ENCODE measurements at places on chromosomes 2 and 18. TPM values are rescaled to one million over a fixed set of nuclear protein-coding genes. Genes with fewer than 3 reads are reported as not detected.

Gene MAP3K19
- total RNA-seq, result not detected

Gene CELF4
- total RNA-seq, result not detected

- no peak overlapping the region for H3K27ac ChIP-seq
- H3K4me1 ChIP-seq, result peaks cover 26% of the 10 kb centered on the region
- no peak overlapping the region for H3K4me3 ChIP-seq
- no peak for DNase-seq
These were observed 39.0 kb downstream of the ANXA4 start for GRCh38 chr2:69780921-69781320.

- H3K4me1 ChIP-seq, result peaks cover 34% of the 10 kb centered on the region
- H3K27me3 ChIP-seq, result no peaks in the 10 kb centered on the region
- no peak overlapping the region for H3K27ac ChIP-seq
- DNase-seq, result no peak
- no peak overlapping the region for H3K4me3 ChIP-seq
These were observed 13.6 kb upstream of the IL1RN start for GRCh38 chr2:113113807-113114206.

GRCh38 chr2:41568648-41569047, 479.2 kb upstream of the PKDCC start:
- no peaks in the 10 kb centered on the region for H3K4me1 ChIP-seq
- H3K27me3 ChIP-seq, result peaks cover 65% of the 10 kb centered on the region
- no peak overlapping the region for H3K4me3 ChIP-seq
- DNase-seq, result no peak

Gene OTOS
- total RNA-seq, result not detected

- H3K4me3 ChIP-seq, result no peak overlapping the region
- no peaks in the 10 kb centered on the region for H3K36me3 ChIP-seq
- no peaks in the 10 kb centered on the region for H3K27me3 ChIP-seq
- H3K4me1 ChIP-seq, result no peaks in the 10 kb centered on the region
- DNase-seq, result no peak
These were observed 37.7 kb upstream of the RNF103 start for GRCh38 chr2:86661333-86661732.

GRCh38 chr2:217797165-217797564, 205.6 kb downstream of the TNS1 start:
- H3K27ac ChIP-seq, result no peak overlapping the region
- no peaks in the 10 kb centered on the region for H3K36me3 ChIP-seq
- no peak for DNase-seq
- H3K27me3 ChIP-seq, result no peaks in the 10 kb centered on the region
- no peaks in the 10 kb centered on the region for H3K4me1 ChIP-seq

GRCh38 chr18:76507830-76508385, 12.9 kb upstream of the ZNF516 start:
- no peak overlapping the region for H3K27ac ChIP-seq
- H3K4me1 ChIP-seq, result no peaks in the 10 kb centered on the region
- H3K27me3 ChIP-seq, result peaks cover 58% of the 10 kb centered on the region
- H3K4me3 ChIP-seq, result no peak overlapping the region

Gene CD8B
- total RNA-seq, result not detected

DNA sequence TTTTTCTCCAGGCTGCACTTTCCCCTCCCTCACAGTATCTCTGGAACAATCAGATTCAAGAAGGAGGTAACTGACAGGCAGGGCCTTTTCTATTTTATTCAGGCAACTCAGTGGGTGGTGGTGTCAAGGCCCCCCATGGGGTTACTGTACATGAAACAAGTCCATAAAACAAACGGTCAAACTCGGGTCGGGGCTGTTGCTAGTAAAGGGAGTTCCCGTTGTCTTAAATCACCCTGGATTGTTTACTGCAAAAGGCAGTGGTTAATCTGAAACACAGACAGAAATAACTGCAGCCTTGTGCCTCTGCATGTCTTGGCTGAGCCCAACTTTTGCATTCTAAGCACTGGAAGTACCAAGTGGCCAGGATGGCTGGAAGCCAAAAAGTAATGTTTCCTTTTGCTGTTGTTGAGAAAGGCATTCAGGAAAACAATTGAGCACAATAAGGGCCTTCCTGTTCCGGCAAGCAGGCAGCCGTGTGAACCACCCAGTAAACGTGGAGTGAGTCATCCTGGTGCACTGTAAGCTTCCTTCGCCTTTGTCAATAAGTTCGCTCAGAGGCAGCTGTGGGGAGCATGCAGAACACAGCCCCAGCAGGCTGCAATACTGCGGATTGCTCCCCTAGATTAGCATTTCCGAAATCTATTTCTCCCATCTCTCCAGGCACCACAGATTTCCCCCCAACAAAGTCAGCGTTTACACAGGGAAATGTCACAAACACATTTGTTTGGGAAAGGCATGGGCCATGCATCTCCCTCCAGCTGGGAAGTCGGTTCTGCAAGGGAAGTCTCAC, 149.6 kb downstream of the IRS1 start:
- H3K4me1 ChIP-seq, result peaks cover 43% of the 10 kb centered on the region
- no peak overlapping the region for H3K4me3 ChIP-seq
- H3K27me3 ChIP-seq, result no peaks in the 10 kb centered on the region

Gene GAREM1
- 0.86 TPM for total RNA-seq

DNA sequence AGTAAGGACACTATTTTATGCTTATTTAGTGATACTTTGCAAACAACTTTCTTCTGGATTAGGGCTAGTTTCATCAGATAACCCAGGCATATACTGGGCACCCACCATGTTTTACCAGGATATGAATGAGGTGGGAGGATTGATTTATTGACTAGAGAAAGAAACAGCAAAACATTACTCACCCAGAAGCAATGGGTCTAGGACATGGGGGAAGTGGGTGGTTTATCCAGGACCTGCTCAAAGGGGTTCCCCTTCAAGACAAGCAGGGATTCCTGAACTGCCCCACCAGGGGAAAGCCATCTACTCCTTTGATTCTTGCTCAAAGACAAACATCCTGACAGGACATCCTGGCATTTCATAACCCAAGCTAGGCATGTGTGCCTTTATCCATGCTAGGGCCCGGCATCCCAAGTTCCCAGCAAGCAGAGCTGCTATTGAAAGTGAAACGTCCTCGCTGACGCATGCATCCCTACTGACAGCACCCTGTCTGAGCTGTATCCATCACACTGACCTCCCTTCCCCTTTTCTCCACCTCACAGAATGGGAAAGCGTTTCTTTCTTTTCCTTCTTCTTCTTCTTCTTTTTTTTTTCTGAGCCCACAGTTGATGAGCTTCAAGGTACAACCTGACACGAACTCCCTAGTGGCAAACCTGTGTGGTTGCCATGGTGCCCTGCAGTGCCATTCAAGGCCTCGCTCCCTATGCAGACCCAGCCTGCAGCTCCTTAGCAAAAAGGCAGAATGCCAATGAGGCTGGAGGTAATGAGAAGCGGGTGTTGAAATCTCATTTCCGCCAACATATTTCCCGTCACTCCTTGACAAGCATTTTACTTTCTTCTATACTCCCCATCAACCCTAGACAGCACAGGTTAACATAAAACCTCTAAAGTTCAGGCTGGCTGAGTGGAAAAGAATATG, 70.5 kb downstream of the CLHC1 start:
- H3K27me3 ChIP-seq, result no peaks in the 10 kb centered on the region
- no peaks in the 10 kb centered on the region for H3K36me3 ChIP-seq
- peaks cover 47% of the 10 kb centered on the region for H3K4me1 ChIP-seq

DNA sequence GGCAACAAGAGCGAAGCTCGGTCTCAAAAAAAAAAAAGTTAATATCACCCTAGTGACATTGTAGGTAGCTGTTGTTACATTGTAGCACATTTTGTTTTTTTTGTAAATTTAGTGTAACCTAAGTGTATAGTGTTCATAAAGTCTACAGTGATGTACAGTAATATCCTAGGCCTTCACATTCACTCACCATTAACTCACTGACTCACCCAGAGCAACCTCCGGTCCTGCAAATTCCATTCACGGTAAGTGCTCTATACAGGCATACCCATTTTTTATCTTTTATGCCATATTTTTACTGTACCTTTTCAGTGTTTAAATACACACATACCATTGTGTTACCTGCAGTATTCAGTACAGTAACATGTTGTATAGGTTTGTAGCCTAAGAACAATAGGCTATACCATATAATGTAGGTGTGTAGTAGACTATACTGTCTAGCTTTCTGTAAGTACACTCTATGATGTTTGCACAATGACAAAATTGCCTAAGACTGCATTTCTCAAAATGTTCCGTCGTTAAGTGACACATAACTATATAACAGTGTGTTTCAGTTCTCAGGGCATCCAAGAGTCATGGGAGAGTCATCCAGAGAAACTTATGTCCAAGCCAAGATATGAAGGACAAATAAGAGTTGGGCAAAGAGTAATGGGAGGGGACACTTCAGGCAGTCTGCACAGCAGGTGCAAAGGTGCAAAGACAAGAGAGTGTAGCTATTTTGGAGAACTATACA, 68.4 kb downstream of the TANK start:
- H3K36me3 ChIP-seq, result peaks cover 7% of the 10 kb centered on the region
- H3K4me1 ChIP-seq, result peaks cover 39% of the 10 kb centered on the region
- H3K27me3 ChIP-seq, result no peaks in the 10 kb centered on the region
- peak; percentile 96 for DNase-seq
- peak overlapping the region; percentile 93 for H3K27ac ChIP-seq

DNA sequence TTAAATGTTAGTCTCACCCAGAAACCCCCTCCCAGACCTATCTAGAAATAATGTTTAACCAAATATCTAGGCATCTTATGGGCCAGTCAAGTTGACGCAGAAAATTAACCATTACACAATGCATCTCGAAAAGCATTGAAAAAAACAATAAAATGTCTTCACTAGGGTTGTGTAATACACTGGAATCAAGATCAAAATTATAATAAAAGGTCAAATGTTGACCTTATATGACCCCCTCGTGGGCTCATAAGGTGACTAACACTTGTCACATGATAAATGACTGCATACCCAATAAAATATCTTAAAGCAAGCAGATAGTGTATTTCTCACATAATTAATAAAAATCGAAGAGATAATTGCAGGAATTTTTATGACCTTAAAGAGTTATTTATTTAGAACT, 447.9 kb upstream of the DSEL start:
- H3K4me1 ChIP-seq, result no peaks in the 10 kb centered on the region
- H3K4me3 ChIP-seq, result no peak overlapping the region
- no peak for DNase-seq
- H3K27me3 ChIP-seq, result no peaks in the 10 kb centered on the region
- H3K36me3 ChIP-seq, result no peaks in the 10 kb centered on the region
- no peak overlapping the region for H3K27ac ChIP-seq

DNA sequence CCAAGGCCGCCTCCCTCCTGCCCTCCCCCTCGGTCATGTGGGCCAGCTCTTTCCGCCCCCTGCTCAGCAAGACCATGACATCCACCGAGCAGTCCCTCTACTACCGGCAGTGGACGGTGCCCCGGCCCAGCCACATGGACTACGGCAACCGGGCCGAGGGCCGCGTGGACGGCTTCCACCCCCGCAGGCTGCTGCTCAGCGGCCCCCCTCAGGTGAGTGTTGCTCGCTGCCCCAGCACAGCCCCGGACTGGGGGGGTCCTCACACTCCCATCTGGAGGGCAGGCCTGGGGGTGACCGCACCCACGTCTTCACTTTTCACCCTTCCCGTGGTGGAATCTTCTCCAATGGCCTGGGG, 51.3 kb downstream of the NTSR2 start:
- H3K27ac ChIP-seq, result no peak overlapping the region
- DNase-seq, result no peak
- H3K4me3 ChIP-seq, result no peak overlapping the region
- H3K4me1 ChIP-seq, result no peaks in the 10 kb centered on the region
- H3K36me3 ChIP-seq, result no peaks in the 10 kb centered on the region

- H3K27ac ChIP-seq, result no peak overlapping the region
- H3K4me1 ChIP-seq, result peaks cover 9% of the 10 kb centered on the region
- H3K27me3 ChIP-seq, result no peaks in the 10 kb centered on the region
- H3K36me3 ChIP-seq, result no peaks in the 10 kb centered on the region
- no peak for DNase-seq
These were observed 187.4 kb downstream of the ALK start for GRCh38 chr2:29733965-29734364.

DNA sequence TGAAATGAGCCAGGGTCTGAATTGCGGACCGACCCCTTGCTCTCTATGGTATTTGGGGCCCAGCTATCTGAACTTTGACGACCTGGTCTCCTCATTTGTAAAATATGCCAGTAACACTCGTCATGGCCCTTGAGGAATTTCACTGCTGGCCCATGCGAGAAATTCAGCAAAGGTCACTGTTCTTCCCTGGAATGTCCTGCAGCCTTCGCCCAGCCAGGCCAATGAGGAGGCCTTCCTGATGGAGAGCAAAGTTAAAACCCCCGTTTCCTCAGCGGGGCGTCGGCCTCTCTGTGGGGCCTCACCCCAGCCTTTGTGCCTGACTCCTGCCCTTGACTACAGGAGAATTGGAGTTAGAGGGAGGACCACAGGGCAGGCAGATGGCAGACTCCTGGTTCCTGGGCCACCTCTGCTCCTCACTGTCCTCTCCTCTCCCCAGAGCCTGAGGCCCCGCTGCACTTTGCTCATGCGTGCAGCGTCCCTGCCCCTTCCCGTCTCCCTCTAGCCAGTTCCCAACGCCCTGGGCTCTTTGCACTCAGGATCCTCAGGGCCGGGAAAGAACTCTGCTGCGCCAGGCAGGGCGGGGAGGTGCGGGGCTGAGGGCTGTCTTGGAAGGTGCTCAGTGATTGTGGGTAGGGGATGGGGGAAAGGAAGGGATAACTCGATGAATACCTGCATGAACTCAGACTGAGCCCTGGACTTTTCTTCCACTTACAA, 257.0 kb upstream of the RAB6C start:
- no peaks in the 10 kb centered on the region for H3K4me1 ChIP-seq
- no peak for DNase-seq
- H3K36me3 ChIP-seq, result no peaks in the 10 kb centered on the region

DNA sequence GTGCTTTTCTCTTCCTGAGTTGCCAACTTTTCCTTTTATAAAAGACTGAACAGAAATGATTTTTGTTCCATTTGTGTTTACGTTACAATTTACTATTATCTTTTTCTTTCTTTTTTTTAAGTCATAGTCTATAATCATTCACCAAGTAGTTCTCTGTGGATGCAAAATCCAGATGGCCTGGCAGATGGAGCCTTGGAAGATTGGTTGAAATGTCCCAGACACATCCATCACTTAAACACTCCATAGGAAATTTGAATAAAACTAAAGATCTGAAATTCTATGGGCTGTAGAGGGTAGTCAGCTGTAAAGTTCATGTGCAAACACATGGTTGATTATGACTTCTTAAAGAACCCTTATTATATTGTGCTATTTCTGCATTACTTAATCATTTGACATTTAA, 164.8 kb upstream of the DOCK10 start:
- H3K27me3 ChIP-seq, result no peaks in the 10 kb centered on the region
- H3K36me3 ChIP-seq, result no peaks in the 10 kb centered on the region
- H3K4me1 ChIP-seq, result no peaks in the 10 kb centered on the region
- H3K4me3 ChIP-seq, result no peak overlapping the region
- no peak for DNase-seq
- no peak overlapping the region for H3K27ac ChIP-seq

- no peak overlapping the region for H3K27ac ChIP-seq
- no peak overlapping the region for H3K4me3 ChIP-seq
- no peaks in the 10 kb centered on the region for H3K36me3 ChIP-seq
- H3K4me1 ChIP-seq, result peaks cover 17% of the 10 kb centered on the region
- DNase-seq, result no peak
These were observed 130.9 kb upstream of the ARHGAP28 start for GRCh38 chr18:6598657-6599056.
